ENCODE measurements at places on chromosomes 1 and 21. TPM values are rescaled to one million over a fixed set of nuclear protein-coding genes. Genes with fewer than 3 reads are reported as not detected.

Gene TOR1AIP1
- total RNA-seq, result 11.1 TPM

DNA sequence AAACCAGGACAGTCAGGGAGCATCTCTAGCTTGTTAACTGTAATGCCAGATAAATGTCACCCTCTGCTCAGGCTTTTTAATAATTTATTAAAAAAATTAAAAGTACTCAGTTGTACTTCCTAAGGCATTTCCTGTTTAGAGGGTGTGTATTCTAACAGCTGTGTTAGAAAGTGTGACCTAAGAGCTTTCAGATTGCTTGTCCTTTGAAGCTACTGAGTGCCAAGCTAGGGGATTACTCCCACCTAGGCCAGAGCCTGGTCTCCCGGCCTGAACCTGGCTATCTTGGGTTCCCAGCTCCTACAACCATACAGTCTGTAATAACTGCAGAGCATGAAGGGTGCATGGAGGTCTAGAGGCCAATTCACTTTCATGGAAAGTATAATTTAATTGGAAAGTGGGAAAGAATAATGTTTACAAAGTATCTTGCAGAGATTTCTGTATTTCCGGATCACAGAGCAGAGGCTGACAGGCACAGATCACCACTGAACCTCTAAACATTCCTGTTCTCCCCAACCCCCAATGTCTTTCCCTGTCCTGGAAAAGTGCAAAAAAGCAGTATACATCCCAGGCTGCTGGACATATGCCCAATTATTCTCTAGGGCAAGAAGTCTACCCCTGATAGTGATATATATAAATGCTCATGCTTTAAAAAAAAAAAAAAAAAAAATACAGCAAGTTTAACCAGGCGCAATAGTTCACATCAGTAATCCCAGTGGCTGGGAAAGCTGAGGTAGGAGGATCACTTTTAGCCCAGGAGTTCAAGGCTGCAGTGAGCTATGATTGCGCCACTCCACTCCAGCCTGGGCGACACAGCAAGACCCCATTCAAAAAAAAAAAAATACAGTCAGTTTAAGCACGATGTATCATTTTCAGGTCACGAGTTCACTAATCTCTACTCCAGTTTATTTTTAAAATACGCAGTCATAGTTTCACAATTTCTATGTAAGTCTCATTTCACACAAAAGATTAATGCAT is 36.7 kb upstream of the RAP1A start:
- no peaks in the 10 kb centered on the region for H3K4me1 ChIP-seq
- H3K4me3 ChIP-seq, result no peak overlapping the region
- H3K27ac ChIP-seq, result no peak overlapping the region
- no peaks in the 10 kb centered on the region for H3K27me3 ChIP-seq

DNA sequence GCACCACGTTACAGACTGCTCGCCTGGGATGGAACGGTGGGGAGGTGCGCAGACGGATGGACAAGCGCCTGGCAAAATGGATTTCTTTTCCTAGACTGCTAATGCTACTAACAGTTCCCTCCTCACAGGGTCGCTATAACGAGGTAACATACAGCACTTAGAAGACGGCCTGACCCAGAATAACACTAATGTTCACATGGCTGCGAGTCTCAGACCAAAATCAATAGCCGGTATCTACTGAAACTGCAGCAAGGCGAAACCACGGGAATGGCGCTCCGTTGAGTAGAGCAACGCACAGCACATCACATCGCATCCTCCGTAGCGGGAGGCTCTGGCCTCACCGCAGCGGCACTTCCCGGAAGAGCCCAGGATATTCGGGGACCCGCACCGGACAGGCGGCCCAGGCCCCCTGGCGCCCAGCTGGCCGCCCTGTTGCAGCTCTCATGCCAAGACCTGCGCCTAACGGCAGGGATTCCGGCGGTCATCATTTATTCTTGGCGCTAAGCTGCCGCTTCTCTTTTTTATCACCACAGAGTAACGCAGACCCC is 46.6 kb downstream of the VPS26C start:
- H3K27me3 ChIP-seq, result peaks cover 13% of the 10 kb centered on the region
- peaks cover 5% of the 10 kb centered on the region for H3K4me1 ChIP-seq
- peak overlapping the region; percentile 87 for H3K27ac ChIP-seq
- peaks cover 12% of the 10 kb centered on the region for H3K36me3 ChIP-seq
- no peak for DNase-seq

DNA sequence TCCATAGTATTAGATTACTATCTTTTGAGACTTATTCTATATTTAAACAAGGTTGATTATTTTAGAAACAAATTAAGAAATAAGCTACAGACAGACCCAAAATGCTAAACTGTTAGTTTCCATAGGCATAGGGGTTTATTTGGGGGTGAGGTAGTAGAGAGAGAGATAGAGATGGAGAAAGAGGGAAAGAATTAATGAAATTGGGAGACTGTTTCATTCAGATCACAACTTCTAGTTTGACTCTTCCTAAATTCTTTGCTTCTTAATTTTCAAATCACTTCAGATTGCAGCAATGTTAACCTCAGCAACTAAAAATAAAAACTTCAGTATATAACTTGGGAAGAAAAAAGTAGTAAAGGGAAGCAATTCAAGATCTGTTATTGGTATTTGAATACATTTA is 3.4 kb downstream of the JUN start:
- no peak for DNase-seq
- H3K4me3 ChIP-seq, result peak overlapping the region; percentile 97
- H3K4me1 ChIP-seq, result peaks cover 2% of the 10 kb centered on the region
- H3K27ac ChIP-seq, result no peak overlapping the region

DNA sequence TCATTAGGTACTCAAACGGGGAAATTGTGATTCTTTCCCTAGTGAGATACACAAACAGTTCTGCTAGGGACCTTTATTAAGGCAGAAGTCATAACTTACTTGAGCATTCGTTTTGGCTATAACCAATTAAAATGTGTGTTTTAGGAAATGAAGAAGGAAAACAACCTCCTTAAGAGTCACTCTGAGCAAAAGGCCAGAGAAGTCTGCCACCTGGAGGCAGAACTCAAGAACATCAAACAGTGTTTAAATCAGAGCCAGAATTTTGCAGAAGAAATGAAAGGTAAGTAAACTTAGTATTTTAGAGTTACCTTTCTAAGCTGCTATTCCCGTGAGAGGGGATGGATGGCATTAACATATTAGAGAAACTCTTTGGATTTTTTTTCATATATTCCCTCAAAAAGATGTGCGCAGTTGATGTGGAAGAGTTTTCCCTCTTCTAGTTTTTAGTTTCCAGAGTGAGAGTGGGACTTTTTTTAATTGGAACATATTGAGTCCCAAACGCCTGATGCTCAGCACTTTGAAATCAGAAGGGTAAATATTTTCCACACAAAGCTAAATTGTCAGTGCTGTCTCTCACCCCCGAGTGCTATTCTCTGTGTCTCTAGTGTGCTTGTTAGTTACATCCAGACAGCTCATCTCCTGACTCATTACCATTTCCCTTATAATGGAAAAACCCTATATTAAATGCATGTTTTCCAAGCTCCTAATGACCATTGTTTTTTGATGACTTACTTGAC is 34.9 kb downstream of the CENPF start:
- H3K36me3 ChIP-seq, result no peaks in the 10 kb centered on the region
- no peaks in the 10 kb centered on the region for H3K27me3 ChIP-seq
- no peak overlapping the region for H3K4me3 ChIP-seq
- DNase-seq, result peak; percentile 30

Gene CLCA1
- not detected for total RNA-seq

DNA sequence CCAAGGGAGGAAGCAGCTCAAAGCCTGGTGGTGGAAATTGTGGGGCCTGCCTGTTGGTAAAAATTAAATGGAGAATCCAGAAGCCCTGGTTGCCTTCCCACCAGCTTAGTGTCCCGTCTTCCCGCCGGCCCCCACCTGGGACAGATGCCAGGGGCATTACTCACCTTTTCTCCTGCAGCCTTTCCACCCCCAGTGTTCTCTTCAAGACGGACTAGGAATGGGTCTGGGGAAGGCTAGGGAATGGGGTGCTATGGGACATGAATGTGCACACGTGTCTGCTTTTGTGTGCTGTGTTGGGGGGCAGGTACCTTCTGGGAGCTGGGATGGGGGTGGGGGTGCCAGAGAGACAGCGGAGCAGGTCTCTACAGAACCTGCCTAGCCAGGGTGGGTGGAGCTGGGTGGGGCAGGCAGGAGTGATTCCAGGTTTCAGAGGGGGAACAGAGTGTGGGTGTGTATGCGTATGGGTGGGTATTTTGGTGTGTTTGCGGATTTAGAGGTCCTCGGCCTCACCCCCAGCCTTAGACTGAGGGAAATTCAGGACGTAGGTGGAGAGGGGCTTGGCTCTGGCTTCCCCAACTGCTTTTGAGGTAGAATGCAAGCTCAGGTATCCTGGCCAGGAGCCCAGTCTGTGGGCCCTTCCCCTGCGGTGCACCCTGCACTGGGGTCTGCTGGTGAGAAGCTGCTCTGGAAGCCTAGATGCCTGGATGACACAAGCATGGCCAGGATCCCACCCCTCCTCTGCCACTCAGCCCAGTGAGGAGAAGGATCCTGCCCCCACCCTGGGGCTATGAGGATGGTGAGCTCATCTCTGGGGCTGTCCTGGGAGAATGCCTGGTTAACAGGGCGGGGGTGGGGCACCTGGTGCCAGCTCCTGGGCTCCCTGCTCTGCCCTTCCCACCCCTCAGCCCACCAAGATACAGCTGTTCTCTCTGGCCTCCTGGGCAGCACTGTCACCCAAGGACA is 7.8 kb downstream of the VANGL2 start:
- no peaks in the 10 kb centered on the region for H3K36me3 ChIP-seq
- H3K27ac ChIP-seq, result no peak overlapping the region
- peaks cover 2% of the 10 kb centered on the region for H3K27me3 ChIP-seq
- no peak for DNase-seq

Gene SASS6
- total RNA-seq, result 4.0 TPM

GRCh38 chr1:242743983-242744780 is 219.7 kb upstream of the PLD5 start:
- peaks cover 4% of the 10 kb centered on the region for H3K36me3 ChIP-seq
- no peak overlapping the region for H3K4me3 ChIP-seq
- no peak for DNase-seq
- H3K27me3 ChIP-seq, result no peaks in the 10 kb centered on the region
- H3K4me1 ChIP-seq, result no peaks in the 10 kb centered on the region
- H3K27ac ChIP-seq, result no peak overlapping the region

Gene FABP3
- 148 TPM for total RNA-seq

DNA sequence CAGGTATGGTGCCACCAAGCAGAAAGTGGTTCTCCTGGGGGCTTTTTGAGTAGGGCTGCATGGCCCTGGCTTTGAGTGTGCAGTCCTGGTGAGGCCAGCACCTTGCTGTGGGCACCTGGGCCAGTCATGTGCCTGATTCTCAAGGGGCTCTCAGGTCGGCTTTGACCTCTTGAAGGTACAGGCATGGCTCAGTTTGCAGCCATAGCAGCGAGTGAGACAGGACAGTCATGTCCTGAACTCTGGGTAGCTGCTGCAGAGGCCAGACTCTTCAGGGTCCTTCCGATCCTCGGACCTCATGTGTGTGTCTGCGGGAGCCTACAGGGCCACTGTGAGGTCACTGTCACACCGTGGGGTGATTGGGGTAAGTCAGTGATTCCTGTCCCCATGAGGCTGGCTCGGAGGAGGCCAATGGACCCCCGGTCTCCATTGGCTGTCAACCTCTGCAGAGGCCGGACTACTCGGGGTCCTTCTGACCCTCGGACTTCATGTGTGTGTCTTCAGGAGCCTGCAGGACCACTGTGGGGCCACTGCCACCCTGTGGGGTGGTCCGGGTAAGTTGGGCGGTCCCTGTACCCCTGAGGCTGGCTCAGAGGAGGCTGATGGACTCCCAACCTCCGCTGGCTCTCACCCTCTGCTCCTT is 95.2 kb upstream of the C1orf174 start:
- no peaks in the 10 kb centered on the region for H3K4me1 ChIP-seq
- H3K4me3 ChIP-seq, result no peak overlapping the region
- no peak for DNase-seq
- no peak overlapping the region for H3K27ac ChIP-seq

DNA sequence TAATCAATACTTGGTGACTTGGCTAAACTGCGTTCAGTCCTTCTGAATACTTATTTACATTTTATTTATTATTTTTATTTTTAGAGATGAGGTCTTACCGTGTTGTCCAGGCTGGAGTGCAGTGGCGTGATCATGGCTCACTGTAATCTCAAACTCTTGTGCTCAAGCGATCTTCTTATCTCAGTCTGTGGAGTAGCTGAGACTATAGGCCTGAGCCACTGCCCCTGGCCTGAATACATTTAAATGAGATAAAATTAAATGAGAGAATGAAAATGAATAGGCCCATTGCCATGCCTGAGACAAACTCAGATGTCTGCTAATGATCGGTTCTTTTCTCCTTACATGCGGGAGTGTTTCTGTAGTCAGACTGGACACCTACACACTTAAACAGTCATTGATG is 86.0 kb downstream of the GALNT2 start:
- no peak overlapping the region for H3K27ac ChIP-seq
- no peaks in the 10 kb centered on the region for H3K36me3 ChIP-seq
- no peak for DNase-seq
- H3K4me3 ChIP-seq, result no peak overlapping the region
- H3K27me3 ChIP-seq, result peaks cover 5% of the 10 kb centered on the region

Gene TENT5C
- 0.27 TPM for total RNA-seq

Gene CD46
- total RNA-seq, result 188 TPM
